NCI-H748 treated with DMSO at 0.1 percent for 48 hours (cell line): ENCODE measurements at places on chromosomes 3 and 15.

DNA sequence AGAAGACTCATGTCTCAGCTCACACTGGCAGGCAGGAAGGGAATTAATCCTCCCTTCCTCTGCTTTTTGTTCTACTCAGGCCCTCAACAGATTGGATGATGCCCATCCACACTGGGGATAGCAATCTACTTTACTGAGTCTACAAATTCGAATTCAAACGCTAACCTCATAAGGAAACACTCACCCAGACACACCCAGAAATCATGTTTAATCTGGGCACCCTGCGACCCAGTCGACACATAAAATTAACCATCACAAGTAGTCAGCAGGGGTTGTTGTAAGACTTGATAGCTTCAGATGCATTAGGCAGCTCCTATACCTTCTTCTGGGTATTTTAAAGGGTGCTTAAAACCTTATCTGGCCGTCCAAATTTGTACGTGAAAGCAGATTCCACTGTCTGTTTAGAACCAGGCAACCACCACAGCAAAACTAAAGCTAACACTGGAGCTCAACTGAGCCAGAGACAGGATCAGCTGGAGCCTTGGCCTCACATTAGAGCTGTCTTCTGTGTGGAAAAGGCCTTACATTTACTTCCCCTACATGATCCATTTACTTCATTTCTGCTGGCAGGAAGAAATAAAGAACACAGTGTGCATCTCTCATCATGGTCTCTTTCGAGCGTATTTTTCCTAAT lies 407.3 kb upstream of the PPP2R3A start:
- DNase-seq: no peak

DNA sequence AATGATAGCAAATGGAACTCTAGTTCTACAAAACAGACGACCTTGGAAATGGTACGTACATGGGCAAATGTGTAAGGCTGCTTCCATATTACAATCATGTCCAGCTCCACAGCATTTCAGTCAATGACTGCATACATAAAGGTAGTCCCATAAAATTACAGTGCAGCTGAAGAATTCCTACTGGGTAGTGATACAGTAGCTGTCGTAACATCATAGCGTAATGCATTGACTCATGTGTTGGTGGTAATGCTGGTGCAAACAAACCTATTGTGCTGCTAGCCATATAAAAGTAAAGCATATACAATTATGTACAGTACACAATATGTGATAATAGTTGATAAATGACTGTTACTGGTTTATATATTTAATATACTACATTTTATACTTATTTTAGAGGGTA lies 18.5 kb downstream of the TTC23 start:
- no peak for DNase-seq

GRCh38 chr3:63565220-63565619 lies 87.3 kb upstream of the SNTN start:
- DNase-seq: no peak

- DNase-seq: no peak
These were observed at the start of gene FAM107A for GRCh38 chr3:58577269-58577821. Gene FAM107A (minus strand): TSS chr3:58577391. CDS start chr3:58569860, 7,531 bp downstream.

DNA sequence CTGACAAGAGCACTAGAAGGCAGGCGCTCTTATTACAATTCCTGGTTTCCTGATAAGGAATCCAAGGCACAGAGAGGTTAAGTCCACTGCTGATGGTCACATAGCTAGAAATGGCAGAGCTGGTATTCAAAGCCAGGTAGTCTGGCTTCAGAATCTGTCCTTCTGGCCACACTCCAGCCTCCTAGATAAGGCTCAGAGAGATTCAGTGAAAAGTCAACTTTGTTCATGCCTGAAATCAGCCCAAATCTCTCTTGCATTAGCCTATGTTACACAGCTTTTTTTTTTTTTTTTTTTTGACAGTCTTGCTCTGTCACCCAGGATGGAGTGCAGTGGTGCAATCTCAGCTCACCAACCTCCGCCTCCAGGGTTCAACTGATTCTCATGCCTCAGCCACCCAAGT lies 21.1 kb upstream of the CMTM8 start:
- DNase-seq: no peak

DNA sequence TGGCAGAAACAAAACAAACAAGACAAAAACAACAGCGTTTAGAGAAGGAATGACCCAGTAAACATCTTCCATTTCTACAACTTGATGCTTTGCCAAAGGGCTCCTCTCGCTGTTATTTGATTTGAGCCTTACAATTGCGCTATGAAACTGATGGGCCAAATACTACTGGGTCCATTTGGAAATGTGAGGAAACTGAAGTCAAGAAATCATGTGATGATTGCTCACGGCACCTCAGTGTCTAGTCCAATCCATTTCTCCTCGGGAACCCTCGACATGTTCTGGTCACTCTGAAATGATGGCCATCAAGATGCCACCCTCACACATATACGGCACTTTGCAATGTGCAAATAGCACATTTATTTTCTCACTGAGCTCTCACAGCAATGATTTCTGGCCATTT lies 136.0 kb downstream of the UACA start:
- DNase-seq: no peak

GRCh38 chr3:45986303-45986982 lies 9.2 kb downstream of the FYCO1 start:
- no peak for DNase-seq

DNA sequence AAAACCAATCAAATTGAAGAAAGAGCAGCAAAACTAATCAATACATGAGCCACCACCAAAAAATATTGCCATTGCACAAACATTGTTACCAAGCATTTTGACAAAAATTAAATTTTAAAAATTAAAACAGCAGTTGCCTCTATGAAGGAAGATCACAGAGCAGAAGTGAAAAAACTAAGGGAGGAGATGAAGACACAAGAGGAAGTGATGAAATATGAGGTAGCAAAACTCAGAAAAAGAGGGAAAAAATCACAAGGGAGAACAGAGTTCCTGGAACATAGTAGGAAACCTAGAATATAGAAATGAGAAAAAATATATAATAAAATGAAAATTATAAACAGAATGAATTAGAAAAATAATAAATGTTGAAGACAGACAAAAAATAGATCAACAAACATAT lies 7.3 kb upstream of the SERPINI2 start:
- no peak for DNase-seq

- no peak for DNase-seq
These were observed 418.6 kb upstream of the ONECUT1 start for GRCh38 chr15:53208751-53209150.

GRCh38 chr15:38017721-38018120 lies 83.3 kb downstream of the TMCO5A start:
- no peak for DNase-seq

DNA sequence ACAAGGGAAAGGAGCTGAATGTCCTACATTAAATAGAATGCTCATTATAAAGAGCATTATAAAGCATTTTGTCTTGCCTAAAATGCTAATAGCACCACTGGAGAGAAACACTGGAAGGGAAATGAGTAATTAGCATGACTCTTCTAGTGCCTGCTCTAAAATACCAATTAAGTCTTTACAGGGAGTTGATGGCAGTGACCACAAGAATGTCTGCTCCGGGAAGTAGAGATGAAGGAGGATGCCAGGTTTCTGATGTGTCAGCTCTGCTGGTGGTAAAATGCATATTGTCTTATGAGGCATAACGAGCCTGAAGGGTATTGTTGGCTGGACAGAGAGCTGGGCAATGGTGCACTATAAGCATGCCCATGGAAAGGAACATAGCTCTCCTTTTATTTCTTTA lies 49.5 kb downstream of the MYLK start:
- DNase-seq: no peak

GRCh38 chr3:147409143-147410115 lies at the start of gene ZIC1:
Gene ZIC1 (plus strand): TSS chr3:147409365. CDS start chr3:147410113, 748 bp downstream.
- DNase-seq: no peak

DNA sequence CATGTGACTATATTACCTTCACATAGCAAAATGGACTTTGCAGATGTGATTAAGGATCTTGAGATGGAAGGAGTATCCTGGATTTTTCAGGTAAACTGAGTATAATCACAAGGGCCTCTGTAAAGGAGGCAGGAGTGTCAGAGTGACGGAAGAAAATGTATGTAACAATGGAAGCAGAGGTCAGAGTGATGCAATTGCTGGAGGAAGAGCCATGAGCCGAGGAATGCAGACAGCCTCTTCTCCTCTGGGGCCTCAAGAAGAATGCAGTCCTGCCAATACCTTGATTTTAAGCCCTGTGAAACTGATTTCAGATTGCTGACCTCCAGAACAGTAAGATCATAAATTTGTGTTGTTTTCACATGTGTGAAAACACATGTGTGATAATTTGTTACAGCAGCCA lies 15.1 kb downstream of the HEMK1 start:
- no peak for DNase-seq

- no peak for DNase-seq
These were observed 14.6 kb upstream of the OR5K4 start for GRCh38 chr3:98339031-98339430.

GRCh38 chr3:34998902-34999301 lies 640.4 kb upstream of the ARPP21 start:
- DNase-seq: no peak

DNA sequence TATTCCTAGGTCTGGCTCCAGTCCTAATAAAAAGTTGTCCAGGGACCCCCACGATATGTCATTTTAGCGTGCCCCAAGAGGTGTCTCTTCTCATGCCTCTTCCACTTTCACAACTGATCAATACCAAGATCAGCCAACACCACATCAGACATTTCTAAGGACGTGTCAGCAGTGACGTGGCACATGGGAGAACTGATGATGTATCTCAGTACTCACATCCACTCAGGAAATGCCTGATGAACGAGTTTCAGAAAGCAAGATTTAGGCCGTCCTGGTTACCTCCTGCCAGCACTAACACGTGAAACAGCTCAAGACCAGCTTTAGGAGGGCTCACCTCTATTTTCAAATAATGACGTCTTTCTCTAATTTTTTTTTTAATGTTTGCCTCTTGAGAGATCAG lies 19.6 kb downstream of the VGLL4 start:
- no peak for DNase-seq

- peak; percentile 30 for DNase-seq
These were observed 427.5 kb downstream of the VGLL3 start for GRCh38 chr3:86563400-86563970.

- no peak for DNase-seq
These were observed 145.7 kb upstream of the NPHP3 start for GRCh38 chr3:132867956-132868355.

DNA sequence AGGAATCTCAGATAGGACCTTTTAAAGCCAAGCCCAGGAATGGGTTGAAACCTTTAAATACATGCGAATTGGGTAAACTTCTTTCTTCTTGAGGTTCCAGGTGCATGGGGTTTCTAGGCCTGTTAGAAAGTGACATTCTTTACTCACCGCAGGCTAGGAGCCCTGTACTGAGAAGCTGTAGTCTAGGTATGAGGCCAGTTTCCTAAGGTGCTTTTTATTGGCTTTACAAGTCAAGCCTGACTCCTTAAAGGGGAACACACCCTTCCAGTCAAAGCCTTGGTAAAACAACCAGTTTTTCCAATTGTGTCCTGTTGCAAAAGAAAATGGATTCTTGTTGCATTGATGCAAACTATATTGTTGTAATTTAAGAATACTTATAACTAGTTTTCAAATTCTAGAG lies 76.1 kb upstream of the ATP11B start:
- DNase-seq: no peak

- DNase-seq: no peak
These were observed 101.2 kb downstream of the SEC22A start for GRCh38 chr3:123302961-123303360.

GRCh38 chr3:133963657-133964396 lies 65.9 kb downstream of the SLCO2A1 start:
- DNase-seq: no peak
